ENCODE measurements at places on chromosomes 1 and 21.

- H3K4me1 ChIP-seq: no peaks in the 10 kb centered on the region
- no peaks in the 10 kb centered on the region for H3K36me3 ChIP-seq
- no peaks in the 10 kb centered on the region for H3K27me3 ChIP-seq
- H3K4me3 ChIP-seq: no peak overlapping the region
- H3K27ac ChIP-seq: no peak overlapping the region
- no peak for DNase-seq
These were observed 666.7 kb upstream of the ADAMTS5 start for GRCh38 chr21:27633631-27634030.

DNA sequence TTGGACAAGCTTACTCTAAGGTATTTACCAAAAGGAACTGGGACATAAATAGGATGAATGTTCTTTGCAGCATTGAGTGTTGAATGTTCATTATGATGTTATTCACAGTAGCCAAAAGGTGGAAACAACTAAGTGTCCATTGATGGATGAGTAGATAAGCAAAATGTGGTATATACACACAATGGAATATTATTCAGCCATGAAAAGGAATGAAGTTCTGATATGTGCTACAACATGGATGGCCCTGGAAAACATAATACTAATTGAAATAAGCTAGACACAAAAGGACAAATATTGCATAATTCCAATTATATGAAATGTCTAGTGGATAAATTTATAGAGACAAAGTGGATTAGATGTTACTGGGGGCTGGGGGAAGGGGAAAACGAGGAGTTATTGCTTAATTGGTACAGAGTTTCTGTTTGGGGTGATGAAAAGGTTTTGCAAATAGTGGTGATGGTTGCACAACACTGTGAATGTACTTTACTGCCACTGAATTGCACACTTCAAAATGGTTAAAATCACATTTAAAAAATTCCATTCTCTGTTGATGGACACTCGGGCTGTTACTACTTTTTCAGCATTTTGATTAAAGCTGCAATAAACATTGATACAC, 2.9 kb downstream of the MTARC1 start:
- no peaks in the 10 kb centered on the region for H3K27me3 ChIP-seq
- no peaks in the 10 kb centered on the region for H3K36me3 ChIP-seq
- H3K4me1 ChIP-seq: peaks cover 17% of the 10 kb centered on the region
- H3K4me3 ChIP-seq: no peak overlapping the region

DNA sequence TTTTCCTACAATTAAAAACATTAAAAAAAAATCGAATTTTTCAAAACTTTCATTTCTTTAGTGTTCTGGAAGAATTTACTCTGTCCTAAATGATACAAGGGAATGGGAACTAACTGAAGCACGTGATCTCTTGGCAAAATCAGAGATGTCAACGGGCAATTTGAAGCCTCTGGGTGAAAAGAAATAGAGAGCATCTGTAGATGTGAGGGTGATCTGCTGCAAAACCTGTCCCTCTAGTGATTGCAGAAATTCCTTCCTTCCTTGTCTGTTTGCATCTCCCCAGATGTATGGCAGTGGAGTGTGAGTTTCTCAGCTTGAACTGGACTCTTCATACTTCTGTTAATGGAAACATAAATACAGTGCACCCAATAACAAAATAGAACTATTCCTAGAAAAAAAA, 100.5 kb upstream of the S1PR1 start:
- no peaks in the 10 kb centered on the region for H3K36me3 ChIP-seq
- H3K27ac ChIP-seq: no peak overlapping the region
- no peaks in the 10 kb centered on the region for H3K4me1 ChIP-seq
- DNase-seq: no peak
- H3K27me3 ChIP-seq: no peaks in the 10 kb centered on the region
- no peak overlapping the region for H3K4me3 ChIP-seq

- H3K4me1 ChIP-seq: peaks cover 21% of the 10 kb centered on the region
- H3K27me3 ChIP-seq: no peaks in the 10 kb centered on the region
These were observed 2.3 kb downstream of the IFI44L start for GRCh38 chr1:78622548-78622947.

DNA sequence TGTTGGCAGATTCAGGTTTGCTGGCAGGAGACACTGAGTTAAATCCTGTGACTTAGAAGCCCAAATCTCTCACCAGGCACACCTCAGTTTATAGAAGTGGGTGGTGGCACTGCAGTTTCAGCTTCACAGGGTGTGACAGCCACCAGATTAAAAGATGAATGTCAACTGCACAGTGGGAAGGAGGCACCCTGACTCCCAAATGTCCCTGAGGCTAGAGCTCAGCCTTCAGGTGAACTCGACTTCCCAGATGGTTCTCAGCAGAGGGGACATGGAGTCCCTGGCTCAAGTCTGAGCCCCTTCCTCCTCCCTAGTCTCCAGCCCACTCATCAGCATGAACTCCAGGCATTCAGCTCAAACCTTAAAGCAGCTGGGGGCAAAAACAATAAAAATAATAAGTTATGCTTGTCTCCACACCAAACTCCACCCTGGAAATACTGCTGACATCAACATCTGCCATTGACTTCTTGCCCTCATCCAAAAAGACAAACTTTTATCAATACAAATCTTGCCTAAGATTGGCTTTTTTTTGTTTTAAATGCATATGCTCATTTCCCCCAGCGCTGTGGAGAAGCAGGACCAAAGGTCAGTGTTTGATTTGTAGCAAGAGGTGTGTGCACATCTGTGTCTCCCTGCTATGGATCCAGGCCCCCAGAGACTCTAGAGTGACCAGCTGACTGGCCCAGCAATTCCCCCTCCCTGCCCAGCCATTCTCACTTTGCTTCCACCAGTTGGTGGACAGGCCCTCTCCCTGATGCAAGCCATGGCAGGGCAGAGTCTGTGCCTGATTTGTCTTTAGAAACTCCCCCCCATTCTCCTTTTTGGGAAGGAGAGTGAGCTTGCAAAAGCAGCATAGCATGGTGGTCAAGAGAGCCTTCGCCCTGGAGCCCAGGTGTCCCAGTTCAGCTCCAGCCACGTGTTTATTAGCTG, 18.5 kb upstream of the S100A7 start:
- no peak overlapping the region for H3K27ac ChIP-seq
- DNase-seq: no peak
- H3K36me3 ChIP-seq: no peaks in the 10 kb centered on the region
- no peaks in the 10 kb centered on the region for H3K4me1 ChIP-seq
- H3K4me3 ChIP-seq: no peak overlapping the region

DNA sequence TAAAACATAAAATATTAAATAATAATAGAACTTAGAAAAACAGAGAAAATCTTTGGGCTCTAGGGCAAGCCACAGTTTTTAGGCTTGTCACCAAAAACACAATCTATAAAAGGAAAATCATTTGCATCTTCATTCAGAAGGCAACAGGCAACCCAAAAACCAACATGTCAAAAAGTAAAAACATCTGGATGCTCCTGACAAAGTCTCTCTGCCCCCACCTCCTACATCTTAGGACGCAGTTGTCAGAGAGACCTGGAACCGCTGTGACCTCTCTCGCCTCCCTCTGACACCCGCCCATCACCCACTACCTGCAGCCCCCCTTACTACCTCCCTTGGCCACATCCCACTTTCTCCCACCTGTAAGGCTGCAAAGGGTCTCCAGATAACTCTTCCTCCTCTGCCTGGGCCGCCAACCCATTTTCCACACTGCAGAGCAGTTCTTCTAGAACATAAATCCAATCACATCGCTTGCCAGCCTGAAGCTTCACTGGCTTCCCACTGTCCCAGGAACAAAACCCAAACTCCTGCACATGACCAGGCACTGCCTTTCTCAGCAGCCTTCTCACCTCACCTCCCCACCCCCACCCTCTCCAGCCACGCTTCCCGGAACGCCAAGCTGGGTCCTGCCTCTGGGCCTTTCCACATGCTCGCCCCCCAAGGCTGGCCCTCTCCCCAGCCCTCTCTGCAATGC, 14.7 kb downstream of the PRDM15 start:
- H3K27me3 ChIP-seq: no peaks in the 10 kb centered on the region
- no peak overlapping the region for H3K4me3 ChIP-seq
- DNase-seq: no peak
- H3K36me3 ChIP-seq: no peaks in the 10 kb centered on the region
- no peak overlapping the region for H3K27ac ChIP-seq

DNA sequence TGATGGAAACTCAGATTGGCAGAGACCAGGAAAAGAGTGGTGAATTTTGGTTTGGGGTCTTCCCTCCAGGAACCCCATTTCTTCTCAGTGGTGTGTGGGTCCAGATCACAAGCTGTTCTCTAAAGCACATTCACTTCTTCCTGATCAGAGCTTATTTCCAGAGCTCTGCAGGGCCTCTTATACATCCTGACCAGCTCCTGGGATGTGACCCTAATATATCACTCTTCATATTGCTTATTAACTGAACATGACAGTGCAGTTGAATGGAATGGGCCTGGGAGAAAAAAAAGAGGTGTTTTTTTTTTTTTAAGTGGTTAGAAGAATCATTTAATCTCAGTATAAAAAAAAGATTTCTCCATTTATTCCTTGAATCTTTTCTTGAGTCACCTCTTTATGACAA, 29.6 kb upstream of the DNM3 start:
- no peak overlapping the region for H3K4me3 ChIP-seq
- no peaks in the 10 kb centered on the region for H3K27me3 ChIP-seq
- no peak for DNase-seq
- no peak overlapping the region for H3K27ac ChIP-seq
- H3K36me3 ChIP-seq: no peaks in the 10 kb centered on the region

DNA sequence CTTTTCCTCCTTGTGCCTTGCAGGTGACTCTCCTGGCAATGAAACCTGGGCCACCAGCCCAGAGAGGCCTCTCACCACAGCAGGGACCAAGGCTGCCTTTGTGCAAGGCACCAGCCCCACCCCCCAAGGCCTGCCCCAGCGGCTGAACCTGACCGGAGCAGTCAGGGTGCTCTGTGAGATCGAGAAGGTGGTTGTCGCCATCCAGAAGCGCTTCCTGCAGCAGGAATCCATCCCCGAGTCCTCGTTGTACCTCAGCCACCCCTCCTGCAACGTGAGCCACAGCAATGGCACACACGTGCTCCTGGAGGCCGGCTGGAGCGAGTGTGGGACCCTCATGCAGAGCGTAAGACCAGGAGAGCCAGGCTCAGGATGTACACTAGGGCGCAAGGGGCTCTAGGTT, 51.7 kb downstream of the UMODL1 start:
- H3K27me3 ChIP-seq: no peaks in the 10 kb centered on the region
- no peaks in the 10 kb centered on the region for H3K4me1 ChIP-seq
- no peaks in the 10 kb centered on the region for H3K36me3 ChIP-seq
- no peak overlapping the region for H3K4me3 ChIP-seq
- H3K27ac ChIP-seq: no peak overlapping the region
- no peak for DNase-seq

DNA sequence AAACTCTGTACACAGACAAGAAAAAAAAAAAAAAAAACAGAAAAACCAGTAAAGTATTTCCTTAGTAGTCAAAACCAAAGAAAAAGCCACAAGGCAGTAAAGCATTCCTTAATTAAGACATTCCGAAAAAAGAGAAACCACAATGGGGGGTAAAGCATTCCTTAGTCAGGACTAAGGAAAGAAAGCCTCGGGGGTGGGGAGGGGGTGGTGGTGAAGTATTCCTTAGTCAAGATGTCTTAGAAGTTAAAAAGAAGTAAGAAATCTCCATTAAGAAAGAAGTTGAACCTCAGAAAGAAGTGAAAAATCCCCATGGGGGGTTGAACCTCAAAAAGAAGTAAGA, 28.2 kb upstream of the FMO1 start:
- no peaks in the 10 kb centered on the region for H3K36me3 ChIP-seq
- H3K27ac ChIP-seq: no peak overlapping the region
- H3K27me3 ChIP-seq: no peaks in the 10 kb centered on the region
- no peak overlapping the region for H3K4me3 ChIP-seq

DNA sequence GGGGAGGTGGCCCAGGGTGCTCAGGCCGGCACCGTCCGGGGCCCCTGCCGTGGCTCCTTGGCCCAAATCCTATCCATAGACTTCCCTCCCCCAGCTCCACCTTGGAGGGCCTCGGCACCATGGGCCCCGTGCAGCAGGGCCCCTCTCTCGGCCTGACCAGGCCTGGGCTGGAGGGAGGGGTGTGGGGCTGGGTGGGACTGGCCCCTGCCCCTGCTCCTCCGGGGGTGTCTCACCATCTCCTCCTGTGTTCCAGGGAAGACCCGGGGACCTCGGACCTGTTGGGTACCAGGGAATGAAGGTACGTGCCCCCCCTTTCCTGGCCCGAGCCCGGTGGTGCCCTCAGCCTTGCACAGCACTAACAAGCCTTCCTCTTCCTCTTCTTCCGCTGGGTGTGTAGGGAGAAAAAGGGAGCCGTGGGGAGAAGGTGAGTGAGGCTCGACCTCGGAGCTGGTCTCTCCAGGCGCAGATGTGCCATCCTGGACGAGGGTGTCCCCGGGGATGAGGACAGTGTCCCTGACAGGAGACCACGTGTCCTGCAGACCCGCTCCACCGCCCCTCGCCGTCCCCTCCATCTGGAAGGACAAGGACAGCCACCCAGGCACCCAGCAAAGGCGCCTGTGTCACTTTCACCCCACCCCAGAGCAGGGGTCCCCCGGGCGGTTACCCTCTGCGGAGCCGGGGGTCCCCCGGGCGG, 7.9 kb downstream of the COL6A1 start:
- no peak for DNase-seq
- no peaks in the 10 kb centered on the region for H3K4me1 ChIP-seq
- H3K4me3 ChIP-seq: no peak overlapping the region
- H3K27me3 ChIP-seq: no peaks in the 10 kb centered on the region

- no peaks in the 10 kb centered on the region for H3K4me1 ChIP-seq
- H3K27me3 ChIP-seq: no peaks in the 10 kb centered on the region
- DNase-seq: no peak
- H3K4me3 ChIP-seq: no peak overlapping the region
- H3K36me3 ChIP-seq: no peaks in the 10 kb centered on the region
- no peak overlapping the region for H3K27ac ChIP-seq
These were observed 115.7 kb downstream of the GRIK3 start for GRCh38 chr1:36918604-36919003.

GRCh38 chr1:99279525-99279924, 15.2 kb downstream of the PLPPR4 start:
- no peaks in the 10 kb centered on the region for H3K27me3 ChIP-seq
- H3K4me3 ChIP-seq: no peak overlapping the region
- no peaks in the 10 kb centered on the region for H3K36me3 ChIP-seq
- no peak overlapping the region for H3K27ac ChIP-seq
- no peaks in the 10 kb centered on the region for H3K4me1 ChIP-seq
- DNase-seq: no peak

GRCh38 chr1:194774535-194774934, 1588.1 kb upstream of the B3GALT2 start:
- no peak overlapping the region for H3K4me3 ChIP-seq
- H3K27ac ChIP-seq: no peak overlapping the region
- DNase-seq: no peak
